ENCODE measurements at places on chromosomes 5 and 9.

DNA sequence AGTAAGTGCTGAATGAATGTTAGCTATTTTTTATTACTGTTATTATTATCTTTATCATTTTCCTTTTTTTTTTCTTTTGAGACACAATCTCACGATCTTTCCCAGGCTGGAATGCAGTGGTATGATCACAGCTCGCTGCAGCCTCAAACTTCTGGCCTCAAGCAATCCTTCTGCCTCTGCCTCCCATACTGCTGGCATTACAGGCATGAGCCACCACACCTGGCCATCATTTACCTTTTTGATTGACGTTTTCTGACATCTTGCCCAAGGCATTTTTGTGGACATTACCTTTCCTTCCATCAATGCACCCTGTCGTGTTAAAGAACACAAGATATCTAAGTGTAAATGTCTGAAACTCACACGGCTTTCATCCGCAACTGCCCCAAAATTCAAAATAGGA, 138.2 kb downstream of the GAS1 start:
- DNase-seq = no peak

DNA sequence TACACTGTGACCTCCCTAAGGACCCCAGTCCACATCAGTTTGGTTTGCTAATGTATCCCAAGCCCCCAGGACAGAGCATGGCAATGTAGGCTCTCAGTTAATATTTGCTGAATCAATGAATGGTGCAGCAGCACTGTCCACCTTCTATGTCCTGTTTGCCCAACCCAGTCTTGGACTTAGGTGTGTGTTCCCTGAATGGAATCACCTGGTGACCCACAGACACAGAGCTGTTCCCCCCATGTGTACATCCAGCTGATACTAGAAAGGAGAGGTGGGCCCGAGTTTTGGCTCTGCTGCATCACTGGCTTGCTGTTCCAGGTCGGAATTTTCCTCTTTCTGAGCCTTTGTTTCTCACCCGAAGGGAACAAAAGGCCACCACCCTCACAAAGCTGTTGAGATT, 180.2 kb downstream of the AOPEP start:
- DNase-seq = no peak

DNA sequence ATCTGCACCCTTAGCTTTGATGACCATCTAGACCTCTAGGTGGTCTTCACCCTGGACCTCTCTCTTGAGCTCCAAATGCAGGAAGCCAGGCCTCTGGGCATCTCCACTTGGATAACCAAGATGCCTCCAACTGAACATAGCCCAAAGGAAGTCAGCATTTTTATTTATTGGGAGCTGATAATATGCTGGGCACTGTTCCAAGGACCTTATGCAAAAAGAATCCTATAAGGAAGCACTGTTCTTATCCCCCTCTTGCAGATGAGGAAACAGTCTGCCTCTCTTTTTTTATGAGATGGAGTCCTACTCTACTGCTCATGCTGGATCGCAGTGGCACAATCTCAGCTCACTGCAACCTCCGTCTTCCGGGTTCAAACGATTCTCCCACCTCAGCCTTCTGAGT, 219.9 kb downstream of the CDK5RAP2 start:
- DNase-seq = no peak

- no peak for DNase-seq
These were observed 8.3 kb upstream of the NKD2 start for GRCh38 chr5:1000329-1000728.

- no peak for DNase-seq
These were observed 65.6 kb upstream of the FRRS1L start for GRCh38 chr9:109232449-109233237.

DNA sequence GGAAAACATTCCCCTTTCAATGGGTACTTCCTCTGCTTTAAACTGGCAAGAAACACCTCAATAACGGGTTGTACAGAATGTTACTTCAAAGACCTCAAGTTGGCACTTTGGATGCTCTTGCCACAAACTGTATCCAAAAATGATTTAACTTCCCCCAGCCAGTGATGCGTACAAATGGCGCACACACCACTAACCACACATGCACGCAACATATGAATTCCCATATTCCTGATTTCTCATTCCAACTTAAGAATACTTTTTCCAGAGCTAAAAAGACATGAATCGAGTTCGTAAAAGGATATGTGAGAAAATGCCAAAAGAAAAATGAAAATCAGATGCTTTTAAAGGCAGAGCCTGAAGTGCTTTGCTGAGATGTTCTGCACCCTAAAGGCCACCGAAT, 388.0 kb upstream of the PIK3R1 start:
- no peak for DNase-seq
